Renal cortex interstitium (tissue), 15 donors: ENCODE measurements at places on chromosomes 6 and 20.

GRCh38 chr6:113489952-113490746, 367.0 kb upstream of the MARCKS start:
- no peak for DNase-seq

DNA sequence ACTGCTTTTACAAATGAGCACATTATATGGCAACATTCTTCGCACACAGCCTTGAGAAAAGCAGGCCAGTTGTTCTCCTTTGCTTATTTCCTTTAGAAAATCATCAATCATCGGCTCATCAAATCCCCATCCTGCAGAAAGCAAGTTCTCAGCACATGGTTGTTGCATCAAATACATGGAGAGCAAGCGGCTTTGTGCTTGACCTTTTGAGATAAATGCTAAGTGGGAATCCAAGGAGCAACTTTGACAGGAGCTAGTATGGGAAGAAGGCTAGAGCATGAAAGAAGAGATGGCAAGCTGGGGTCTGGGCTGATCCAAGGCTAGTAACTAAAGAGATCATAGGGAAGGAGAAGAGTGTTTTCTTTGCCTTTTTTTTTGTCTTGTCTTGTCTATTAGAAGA, 43.2 kb upstream of the ADTRP start:
- no peak for DNase-seq

- DNase-seq: no peak
Measured at GRCh38 chr6:84740385-84740784, 24.0 kb downstream of the TBX18 start.

- DNase-seq: no peak
Measured at GRCh38 chr20:54172856-54173652, 732 bp downstream of the CYP24A1 start.

- DNase-seq: no peak
Measured at GRCh38 chr20:13430346-13431002, 208.3 kb downstream of the TASP1 start.

- DNase-seq: no peak
Measured at GRCh38 chr6:31871046-31871659, 7.6 kb downstream of the SLC44A4 start.

- DNase-seq: no peak
Measured at GRCh38 chr20:37526238-37526838, 1.3 kb downstream of the BLCAP start.

GRCh38 chr20:45545754-45546453, 1.3 kb downstream of the EPPIN start:
- DNase-seq: no peak

GRCh38 chr20:36099106-36099505, 55.4 kb upstream of the EPB41L1 start:
- no peak for DNase-seq

DNA sequence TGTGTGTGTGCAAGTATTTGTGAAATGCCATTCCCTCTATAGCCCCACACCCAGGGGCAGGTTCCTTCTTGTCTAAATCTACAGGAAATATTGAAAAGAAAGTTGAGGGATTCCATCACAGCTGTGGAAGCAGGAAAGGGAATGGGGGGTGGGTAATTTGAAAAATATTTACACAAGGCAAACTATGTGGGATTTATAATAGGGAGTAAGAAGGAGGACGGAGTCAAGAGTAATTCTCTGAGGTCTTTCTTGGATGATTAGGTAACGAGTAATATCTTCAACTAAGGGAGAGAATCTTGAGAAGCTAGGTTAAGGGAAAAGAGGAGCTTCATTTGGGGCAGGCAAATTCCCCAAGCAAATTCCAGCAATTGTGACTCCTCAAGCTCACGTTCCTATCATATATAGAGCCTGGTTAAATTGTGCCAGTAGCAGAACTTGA, 113.5 kb upstream of the SGK1 start:
- DNase-seq: no peak
